ENCODE measurements at places on chromosomes 7 and 10.

- no peak for DNase-seq
Observed at GRCh38 chr7:96614154-96614867, 95.3 kb downstream of the SEM1 start.

- no peak for DNase-seq
Observed at GRCh38 chr10:86329093-86329710, 37.4 kb downstream of the GRID1 start.

- DNase-seq, result no peak
Observed at GRCh38 chr7:42012313-42012712, 224.7 kb downstream of the GLI3 start.

DNA sequence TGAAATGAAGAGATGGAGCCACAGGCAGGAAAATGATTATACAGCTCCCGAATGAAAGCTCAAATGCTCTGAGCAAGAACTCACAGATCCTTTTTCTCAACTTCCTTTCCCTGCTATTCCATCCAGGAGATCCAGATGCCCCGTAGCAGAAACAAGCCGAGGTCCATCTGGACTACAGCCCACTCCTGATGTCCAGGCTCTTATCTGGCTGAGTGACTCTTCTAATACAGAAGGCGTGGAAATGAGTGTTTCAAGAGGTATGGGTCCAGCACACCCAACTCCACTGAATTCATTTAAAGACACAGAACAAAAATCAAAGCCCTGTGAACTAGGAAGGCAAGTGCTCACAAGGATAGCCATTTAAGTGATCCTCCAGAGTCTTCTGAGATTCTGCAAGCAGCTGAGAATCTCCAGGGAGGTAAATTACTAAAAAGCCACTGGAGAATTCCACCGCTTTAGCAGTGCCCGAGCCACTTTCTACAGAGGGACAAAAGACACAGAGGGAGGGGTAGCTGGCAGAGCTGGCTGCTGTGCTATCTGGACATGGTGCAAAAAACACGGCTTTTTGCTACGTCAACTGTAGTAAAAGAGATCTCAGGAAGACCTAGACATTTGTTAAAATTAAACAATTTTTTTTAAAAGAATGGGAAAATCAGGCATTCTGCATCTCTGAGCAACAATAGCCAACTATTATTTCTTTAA lies 24.5 kb downstream of the FAM171A1 start:
- DNase-seq, result no peak

DNA sequence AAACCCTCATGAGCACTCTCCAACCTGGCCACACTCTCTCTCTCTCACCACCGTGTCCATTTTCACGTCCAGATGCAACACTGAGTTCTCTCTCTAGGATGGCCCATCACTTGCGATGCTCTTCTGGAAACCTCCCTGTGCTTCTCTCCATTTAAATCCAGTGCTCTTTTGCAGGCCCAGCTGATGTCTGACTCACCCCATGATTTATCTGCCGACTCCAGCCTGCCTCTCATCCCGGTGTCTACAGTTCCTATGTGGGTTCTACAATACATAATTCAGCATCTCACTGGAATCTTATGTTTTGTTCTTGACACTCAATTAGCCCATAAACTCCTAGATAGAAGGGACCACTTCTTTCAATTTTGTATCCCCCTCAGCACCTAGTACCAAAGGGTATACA lies 5.0 kb downstream of the TPK1 start:
- no peak for DNase-seq

- DNase-seq, result no peak
Observed at GRCh38 chr7:105268511-105269392, 120.0 kb downstream of the SRPK2 start.

- no peak for DNase-seq
Observed at GRCh38 chr10:73357821-73358220, 843 bp downstream of the CFAP70 start.

GRCh38 chr10:29648114-29648982 lies 13.6 kb upstream of the SVIL start:
- no peak for DNase-seq

DNA sequence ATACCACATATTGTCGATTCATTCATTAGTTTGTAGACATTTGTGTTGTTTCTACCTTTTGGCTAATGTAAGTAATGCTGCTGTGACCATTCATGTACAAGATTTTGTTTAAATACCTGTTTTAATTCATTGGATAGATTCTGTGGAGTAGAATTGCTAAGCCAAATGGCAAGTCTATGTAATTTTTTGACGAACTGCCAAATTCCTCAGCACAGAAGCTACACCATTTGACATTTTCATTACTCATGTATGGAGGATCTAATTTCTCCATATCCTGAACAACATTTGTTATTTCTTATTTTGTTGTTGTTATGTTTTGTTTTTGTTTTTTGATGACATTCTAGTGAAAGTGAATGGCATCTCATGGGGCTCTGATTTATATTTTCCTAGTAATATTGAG lies 1351.3 kb upstream of the SORCS1 start:
- DNase-seq, result no peak

- peak; percentile 97 for DNase-seq
Observed at GRCh38 chr10:62166331-62167131, 102.1 kb downstream of the RTKN2 start.

DNA sequence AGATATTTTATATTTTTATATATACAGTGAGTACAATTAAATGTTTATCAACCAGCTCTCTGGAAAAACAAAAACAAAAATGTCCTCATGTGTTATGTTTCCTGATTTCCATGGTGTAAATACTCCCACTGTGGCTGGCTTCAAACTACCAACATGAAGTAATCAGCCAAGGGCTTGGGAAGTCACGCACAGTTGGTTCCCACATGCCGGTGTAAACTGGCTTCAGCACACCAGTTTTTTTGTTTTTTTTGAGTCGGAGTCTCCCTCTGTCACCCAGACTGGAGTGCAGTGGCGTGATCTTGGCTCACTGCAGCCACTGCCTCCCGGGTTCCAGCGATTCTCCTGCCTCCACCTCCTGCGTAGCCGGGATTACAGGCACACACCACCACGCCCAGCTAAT lies 11.8 kb downstream of the OSBPL3 start:
- DNase-seq, result no peak

- DNase-seq, result no peak
Observed at GRCh38 chr10:63214571-63214970, 81.4 kb downstream of the NRBF2 start.

- no peak for DNase-seq
Observed at GRCh38 chr10:12927896-12928295, 73.6 kb downstream of the CCDC3 start.

DNA sequence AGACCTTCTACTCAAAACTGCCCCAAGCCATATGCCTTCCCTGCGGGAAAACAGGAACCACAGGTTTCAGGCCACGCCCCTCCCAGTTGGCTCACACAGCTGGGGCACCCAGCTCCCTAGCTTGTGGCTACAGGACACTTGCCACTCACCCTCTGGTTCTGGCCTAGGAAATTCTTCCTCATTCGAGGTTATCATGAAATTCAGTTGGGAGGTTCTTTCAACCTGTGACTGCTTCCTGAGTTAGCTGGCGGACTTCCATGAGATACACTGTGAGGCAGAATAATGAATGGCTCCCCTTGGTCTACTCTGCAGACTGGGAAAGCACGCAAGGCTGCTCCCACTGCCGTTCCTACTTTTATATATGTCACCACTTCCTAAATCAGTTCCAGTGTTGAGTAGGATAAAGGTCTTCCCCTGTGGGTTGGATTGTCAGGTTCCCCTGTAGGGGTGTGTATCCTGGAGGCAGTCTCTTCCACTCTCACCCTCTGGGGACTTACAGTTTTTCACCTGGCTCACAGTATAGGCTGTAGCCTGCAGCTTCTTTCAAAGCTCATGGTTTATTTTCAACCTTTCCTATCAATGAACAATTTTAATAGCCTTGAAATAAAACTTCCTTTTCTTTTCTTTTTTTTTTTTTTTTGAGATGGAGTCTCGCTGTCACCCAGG lies 37.0 kb downstream of the GPR22 start:
- DNase-seq, result no peak

Measured in AG09309 (cell line).